T-cell (primary cell): ENCODE measurements at places on chromosomes 4 and X.

- DNase-seq, result no peak
Measured at GRCh38 chrX:68894513-68895340, 65.9 kb downstream of the EFNB1 start.

DNA sequence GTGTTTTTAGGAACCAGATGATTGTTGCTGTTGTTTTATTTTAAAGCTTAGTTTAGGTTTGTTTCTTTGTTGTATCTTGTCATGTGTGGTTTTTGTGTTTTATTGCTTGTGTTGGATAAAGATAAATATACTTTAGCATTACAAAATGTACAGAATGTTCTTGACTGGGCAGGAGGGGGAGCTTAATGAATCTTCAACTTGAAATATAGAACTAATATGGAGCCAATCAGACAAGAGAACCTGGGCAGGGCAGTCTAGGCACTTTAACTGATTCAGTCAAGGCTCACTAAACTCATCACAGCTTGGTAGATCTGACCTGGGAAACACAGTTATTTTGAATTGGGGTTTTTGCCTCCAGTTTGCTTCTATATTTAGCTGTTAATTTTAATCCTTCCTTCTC is 304.2 kb downstream of the ARHGAP24 start:
- no peak for DNase-seq

DNA sequence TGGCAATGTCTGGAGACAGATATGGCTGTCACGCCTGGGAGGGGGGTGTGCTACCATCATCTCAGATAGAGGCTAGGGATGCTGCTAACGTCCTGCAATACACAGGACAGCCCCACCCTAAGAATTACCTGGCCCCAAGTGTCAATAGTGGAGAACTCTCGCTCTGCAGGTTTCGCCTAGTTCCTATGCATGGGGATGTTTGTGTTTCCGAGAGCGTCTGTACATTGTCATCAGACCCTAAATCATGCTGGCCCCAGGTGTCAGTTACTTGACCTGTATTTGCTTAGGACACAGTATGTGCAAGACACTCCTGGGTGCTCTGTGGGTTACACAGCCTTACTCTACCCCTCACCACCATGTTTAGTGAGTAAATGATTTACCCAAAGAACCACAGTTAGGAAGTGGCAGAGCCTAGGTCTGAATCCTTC is 90.8 kb downstream of the AFF1 start:
- no peak for DNase-seq

- DNase-seq, result no peak
Measured at GRCh38 chrX:20143561-20143960, 1.9 kb upstream of the EIF1AX start.

- no peak for DNase-seq
Measured at GRCh38 chr4:53804719-53805118, 213.4 kb upstream of the LNX1 start.

DNA sequence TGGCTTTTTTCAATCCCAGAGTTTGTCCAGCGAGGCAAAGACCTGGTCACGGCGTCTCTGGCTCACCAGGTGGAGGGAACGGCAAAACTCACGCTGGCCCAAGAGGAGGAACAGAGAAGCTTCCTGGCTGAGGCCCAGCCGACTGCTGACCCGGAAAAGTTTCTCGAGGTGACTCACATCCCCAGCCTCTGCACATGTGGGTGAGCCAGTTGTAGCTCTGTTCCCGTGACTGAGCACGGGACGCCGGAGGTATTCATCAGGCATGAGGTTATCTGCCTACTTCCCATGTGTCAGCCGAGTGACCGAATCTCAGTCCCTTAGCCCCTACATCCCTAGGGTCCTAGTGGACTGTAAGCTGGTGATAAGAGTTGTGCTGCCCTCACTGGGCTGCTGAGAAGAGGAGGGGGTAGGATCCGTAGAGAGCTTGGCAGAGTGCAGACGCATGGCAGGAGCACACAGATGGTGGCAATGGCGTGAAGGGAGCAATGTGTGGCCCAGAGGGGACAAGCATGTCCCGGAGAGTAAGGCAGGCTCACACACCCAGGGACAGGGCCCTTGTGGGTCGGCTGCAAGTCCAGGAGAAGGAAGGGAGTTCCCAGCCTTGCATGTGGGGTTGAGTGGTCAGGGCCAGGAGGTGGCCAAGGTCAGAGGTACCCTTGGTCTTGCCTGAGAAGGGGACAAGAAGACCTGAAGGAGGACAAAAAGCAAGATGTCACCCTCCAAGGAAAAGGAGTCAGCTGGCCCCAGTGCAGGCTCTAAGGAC is 42.9 kb downstream of the EVC start:
- DNase-seq, result no peak

DNA sequence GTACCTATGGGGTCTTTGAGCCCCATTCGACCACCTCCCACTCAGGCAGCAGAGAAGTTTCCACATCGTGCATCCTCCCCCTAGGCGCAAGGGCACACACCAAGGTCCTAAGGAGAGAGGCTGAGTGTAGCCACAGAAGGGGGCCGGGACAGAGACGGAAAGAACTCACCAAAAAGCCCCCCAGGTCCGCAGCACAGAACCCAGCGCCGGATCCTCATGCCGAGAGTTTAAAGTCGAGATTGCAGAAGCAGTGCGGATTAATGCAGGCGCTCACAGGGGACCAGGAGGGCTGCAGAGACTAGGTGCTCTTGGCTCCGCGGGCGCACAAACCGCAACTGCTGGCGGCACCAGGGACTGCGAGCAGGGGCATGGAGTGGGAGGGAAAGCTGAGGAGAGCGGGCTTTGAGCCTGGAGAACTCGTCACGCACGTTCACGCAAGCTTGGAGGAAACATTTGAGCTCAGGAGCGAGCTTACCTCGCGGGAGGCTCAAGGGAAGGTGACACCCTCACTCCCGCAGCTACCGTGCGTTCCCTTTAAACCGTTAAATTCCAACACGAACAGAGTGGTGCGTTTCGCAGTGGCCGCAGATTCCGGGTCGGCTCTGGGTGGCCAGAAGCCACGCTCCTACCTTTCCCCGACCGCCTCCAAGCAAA is 8.5 kb downstream of the NKX3-2 start:
- no peak for DNase-seq

DNA sequence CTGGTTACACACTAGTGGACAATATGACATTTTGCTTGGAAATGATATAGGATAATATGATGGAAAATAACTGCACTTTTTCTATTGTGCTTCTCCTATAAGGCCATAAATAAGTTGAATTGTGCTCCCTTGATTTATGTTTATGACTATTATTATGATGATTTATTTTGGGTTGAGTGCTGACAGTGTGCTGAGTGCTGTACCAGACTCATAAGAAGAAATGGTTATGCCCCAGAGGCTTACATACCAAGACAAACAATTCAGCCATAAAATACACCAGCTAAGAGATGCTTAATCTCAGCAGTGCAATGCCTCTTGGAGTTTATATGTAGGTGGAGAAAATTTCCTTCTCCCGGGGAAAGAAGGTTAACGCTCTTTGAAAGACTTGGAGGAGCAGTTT is 199.8 kb upstream of the NOCT start:
- no peak for DNase-seq

GRCh38 chr4:140353786-140354185 is 19.7 kb upstream of the SCOC start:
- no peak for DNase-seq

GRCh38 chr4:165994701-165995100 is 121.7 kb downstream of the TLL1 start:
- no peak for DNase-seq

DNA sequence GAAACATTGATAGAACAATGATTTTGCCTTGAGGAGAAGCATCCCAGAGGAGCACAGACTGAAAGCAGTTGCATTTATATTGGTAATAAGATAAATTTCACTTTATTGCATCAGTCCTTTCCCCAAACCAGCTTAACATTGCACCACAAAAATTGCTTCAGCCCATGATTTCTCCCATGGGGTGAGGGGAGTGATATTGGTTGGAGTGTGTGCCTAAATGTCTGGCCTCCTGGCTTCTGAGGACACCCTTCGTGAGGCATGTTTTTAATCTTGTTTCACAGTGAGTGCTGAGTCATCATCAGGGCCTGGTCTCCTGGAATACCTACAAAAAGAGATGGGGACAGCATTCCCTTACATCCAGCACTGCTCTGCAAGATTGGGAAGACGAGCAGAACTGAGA is 487.9 kb downstream of the C4orf33 start:
- DNase-seq, result no peak

GRCh38 chr4:73816814-73817213 is 19.7 kb upstream of the CXCL6 start:
- no peak for DNase-seq

DNA sequence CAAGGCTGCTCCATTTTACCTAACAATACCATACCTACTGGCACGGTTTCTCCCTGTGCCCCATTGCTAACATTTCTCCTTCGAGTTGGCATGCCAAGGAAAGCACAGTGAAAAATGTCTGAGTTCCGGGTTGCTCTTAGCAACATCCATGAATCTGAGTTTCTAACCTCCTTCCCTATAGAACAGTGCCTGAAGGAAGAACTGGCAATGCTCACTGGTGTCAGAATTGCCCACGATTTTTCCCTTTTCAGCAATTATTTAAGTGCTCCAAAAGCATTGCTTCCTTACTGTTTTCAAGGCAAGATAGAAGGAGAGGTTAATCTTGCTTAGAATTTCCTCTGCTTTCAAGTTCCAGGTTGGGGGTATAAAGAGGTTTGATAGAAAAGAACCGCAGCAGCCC is 75.1 kb downstream of the SORBS2 start:
- DNase-seq, result no peak

DNA sequence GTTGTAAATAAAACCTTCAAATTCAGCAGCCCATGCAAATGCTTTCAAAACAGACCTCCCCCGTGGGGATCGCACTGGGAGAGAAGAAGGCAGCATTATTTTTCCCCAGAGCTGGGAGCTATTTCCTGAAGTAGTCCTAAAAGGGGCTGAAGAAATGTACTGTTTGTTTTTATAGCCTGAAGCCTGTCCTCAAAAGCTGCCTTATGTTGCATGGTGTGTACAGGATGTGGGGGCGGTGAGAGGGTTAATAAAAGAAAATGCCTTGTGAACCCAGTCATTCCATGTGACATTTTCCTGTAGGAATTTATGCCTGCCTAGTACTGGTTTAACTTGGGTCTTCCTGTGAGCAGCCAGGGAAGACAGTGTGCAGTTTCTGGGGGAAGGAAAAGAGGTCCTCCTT is 144.1 kb downstream of the SOWAHB start:
- DNase-seq, result no peak

- peak; percentile 45 for DNase-seq
Measured at GRCh38 chrX:130097507-130098209, 12.6 kb downstream of the ELF4 start.

DNA sequence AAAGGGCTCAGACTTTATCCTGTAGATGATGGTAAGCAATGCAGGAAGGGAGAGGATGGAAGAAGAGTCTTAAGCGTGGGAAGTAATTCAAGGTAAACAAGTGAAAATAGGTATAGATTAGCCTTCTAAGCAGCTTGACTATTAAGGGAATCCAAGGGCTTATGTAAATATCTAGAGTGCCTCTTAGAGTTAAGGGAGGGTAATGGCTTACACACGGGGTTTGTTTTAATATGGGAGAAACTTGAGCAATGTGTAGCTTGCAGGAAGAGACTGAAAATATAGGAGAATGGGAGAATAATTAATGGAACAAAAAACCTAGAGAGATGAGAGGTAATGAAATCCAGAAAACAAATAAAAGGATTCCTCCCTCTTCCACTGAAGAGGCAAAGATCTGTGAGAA is 12.8 kb upstream of the SAP30 start:
- DNase-seq, result no peak

GRCh38 chr4:340011-340410 is 2.4 kb downstream of the ZNF141 start:
- no peak for DNase-seq

DNA sequence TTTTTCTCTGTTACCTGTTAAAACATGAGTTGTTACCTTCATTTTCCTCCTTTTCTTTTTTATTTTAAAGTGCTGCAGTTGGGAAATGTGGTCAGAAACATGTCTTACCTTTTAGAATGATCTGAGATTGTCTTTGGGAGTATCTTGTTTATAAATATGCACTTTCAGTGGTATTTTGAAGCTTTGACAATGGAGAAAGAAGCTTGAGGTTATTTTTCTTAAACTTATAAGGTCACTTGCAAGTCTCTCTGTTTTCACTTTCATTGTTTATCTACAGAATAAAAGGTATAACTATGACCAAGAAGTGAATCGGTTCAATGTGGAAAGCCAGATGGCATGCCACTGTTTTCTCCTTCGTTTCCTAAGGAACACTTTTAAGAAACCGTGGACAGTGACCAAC is 167.5 kb upstream of the SLC7A11 start:
- DNase-seq, result no peak

DNA sequence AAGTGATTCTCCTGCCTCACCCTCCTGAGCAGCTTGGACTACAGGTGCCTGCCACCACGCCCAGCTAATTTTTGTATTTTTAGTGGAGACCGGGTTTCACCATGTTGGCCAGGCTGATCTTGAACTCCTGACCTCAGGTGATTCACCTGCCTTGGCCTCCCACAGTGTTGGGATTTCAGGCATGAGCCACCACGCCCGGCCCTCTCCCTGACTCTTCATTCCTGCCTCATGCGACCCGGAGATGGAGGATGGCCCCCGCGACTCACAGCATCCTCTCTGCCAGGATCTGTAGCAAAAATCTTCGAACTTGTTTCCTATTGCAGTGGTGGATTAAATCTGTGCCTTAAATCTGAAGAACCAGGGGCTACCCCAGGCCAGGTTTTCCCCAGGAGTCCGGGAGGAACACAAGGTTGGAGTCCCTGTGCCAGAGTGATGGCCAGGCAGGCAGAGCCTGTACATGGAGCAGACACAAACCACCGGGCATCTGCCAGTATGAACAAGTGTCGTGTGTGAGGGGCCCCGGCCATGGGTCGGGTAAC is 11.5 kb downstream of the CPLX1 start:
- DNase-seq, result no peak

GRCh38 chr4:159341522-159341921 is 238.6 kb downstream of the RAPGEF2 start:
- DNase-seq, result no peak

DNA sequence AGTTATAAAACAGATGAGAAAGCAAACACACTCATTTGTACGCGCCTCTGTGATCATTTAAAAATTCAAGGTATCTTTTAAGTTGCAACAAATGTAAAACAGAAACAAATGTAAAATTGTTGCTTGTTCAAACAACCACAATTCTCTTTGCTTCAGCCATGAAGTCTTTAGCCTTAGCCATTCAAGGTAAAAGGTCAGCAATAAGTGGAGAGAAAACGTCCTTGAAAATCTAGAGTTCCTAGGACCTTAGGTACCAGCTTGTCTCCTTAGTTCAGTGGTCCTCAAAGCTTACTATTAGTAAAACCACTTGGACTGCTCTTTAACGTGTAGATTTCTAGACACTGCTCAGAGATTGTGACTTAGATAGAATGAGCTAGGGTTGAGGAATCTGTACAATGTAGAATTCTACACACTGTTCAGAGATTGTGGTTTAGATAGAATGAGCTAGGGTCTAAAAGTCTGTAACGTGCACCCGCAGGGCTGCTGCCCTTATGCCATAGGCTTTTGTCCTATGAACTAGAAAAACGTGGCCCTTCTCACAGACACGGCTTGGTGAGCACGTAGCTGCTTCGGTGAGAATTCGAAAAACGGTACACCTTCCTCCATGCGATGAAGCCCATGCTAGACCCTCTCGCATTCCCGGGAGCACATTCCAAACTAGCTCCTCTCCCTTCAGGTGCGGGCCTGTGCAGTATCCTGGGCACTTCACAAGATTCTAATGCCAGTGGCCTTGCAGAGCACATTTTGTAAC is 1.7 kb downstream of the PLAC8 start:
- peak; percentile 37 for DNase-seq

GRCh38 chr4:38223306-38223705 is 263.1 kb downstream of the PTTG2 start:
- no peak for DNase-seq

- no peak for DNase-seq
Measured at GRCh38 chr4:154035341-154035740, 246.5 kb upstream of the SFRP2 start.
